CD4-positive, alpha-beta T cell treated with Interleukin-17A for 1 hour (primary cell): ENCODE measurements at places on chromosomes 2 and 18.

DNA sequence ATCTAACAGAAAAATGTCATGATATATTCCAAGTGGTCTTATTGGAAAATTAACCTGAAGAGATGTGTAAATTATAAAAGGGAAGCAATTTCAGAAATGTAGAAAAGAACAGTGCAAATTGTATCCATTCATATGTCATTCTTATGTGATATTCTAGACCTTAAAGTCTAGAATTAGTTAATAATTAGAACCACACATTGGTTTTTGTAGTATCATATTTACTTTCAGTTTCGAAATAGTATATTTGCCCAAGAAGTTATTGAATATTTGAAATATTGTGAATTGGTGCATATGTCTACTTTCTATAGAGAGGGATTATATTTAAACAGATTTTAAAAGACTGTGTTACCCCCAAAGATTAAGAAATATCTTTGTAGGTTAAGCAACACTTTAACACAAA lies 1348.6 kb upstream of the ACVR2A start:
- DNase-seq: no peak

GRCh38 chr2:138020432-138020831 lies 56.2 kb downstream of the HNMT start:
- DNase-seq: no peak

DNA sequence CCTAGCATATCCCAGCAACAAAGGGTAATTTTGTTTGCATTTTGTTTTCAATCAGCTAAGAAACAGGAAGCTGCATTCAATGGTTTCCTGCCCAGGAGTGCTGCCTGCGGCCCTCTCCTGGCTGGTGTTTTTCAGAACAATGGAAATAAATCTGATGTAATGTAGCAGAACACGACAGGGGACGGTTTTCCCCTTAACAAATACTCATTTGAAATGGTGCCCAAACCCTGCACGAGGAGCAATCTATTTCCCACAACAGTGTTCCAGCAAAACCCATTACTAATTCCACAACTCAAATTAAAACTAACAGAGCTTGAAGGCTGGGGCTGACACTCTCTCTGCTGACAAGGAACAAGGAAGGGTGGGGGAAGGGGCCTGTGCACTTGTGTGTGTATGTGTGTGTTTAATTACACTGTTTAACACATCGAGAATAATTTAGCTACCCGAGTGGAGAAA lies 8.7 kb downstream of the CAPN13 start:
- no peak for DNase-seq

GRCh38 chr2:38526195-38526594 lies 76.5 kb downstream of the HNRNPLL start:
- no peak for DNase-seq

DNA sequence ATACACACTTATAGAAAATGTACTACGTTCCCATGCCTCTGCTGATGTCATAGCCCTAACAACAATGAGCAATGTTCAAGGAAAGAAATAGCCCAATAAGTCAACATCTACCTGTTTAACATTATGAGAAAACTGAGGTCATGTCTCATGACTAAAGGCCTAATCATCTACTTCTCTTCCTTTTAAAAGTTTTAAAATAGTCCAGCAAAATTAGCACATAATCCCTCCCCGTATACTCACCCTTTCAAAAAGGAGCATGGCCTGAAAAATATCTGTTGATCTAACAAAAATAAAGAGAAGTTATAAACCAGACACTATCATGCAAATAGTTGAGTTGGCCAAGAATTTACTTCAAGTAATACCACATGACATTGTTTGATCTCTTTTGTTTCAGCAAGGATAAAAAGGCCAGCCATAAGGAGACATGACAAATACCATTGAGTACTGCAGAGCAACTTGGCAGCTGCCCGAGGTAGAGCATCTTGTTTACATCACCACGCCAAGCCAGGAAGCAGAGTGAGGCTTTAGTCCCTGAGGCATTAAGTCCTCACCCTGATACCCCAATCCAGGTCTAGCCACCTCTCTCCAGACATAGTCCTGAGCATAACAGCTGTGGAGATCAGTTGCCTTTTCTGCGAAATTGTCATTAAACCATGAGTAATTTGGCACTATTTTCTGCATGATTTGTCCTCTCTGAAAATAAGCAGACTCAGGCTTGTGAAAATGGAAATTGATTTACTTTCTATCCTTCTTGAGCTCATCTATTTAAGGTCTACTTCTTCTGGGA lies 137.4 kb upstream of the ETAA1 start:
- no peak for DNase-seq

DNA sequence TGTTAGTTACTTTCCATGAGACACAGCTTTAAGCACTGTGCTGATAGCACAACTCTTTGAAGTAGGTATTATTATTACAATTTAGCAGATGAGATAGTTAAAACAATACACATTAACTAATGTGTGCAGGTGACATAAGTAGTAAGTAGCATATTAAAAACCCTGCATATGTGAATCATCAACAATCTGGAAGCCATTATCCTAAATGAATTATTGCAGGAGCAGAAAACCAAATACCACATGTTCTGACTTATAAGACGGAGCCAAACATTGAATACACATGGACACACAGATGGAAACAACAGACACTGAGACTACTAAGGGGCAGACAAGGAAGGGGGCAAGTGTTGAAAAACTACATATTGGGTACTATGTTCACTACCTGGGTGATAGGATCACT lies 300.3 kb upstream of the GULP1 start:
- DNase-seq: no peak

DNA sequence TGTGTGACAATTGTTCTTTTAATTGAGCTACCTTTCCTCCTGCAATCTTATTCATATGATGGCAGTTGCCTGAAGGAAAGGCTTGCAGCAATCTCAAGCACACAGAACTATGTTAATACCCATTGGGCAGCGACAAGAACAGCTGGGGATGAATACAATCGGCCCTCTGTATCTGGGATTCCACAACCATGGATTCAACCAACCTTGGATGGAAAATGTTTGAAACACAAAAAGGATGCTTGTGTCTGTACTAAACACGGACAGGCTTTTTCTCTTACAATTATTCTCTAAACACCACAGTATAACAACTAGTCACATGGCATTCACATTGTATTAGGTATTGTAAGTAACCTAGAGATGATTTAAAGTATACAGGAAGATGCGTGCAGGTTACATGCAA lies 256.1 kb upstream of the SIX2 start:
- no peak for DNase-seq

DNA sequence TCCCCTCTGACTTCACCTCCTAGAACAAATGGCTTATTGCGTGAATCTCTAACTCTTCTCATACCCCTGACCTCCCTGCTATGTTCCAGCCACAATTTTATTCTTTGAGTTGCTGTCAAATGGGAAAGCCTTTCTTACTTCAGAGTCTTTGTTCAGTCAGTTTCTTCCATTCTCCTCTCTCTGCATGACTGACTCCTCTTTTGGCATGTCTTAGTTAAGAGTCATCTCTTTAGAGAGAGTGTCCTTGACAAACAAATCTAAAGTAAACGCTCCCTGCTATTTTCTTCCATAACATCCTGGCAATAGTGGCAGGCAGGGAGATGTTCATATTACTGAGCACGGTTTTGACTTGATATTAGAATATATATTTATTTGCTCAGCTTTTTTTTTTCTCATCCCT lies 170.7 kb upstream of the ERBB4 start:
- no peak for DNase-seq

GRCh38 chr2:183579686-183580085 lies 455.4 kb downstream of the NUP35 start:
- no peak for DNase-seq

DNA sequence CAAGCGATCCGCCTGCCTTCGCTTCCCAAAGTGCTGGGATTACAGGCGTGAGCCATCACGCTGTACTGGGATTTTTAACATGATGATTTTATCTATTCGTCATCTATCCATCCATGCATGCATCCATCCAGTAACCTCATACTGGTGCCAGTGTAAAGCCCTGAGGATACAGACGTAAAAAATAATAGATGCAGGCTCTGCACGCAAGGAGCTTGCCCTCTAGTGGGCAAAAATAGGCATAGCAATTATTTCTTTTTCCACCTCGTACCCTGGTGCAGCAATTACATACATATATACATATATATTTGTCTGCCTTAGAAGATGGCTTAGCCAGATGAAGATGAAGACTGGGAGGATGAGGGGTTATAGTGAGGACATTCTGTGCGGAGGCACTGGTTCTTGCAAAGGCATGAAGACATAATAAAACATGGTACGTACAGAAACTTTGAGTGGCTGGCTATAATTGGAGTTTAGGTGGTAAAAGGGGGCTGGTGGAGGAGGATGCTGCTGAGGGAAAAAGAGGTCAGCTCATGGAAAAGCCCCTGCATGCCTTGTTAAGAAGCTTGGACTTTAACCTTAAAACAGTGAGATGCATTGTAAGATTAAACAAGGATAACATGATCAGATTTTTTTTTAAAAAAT lies 19.6 kb upstream of the RPIA start:
- peak; percentile 64 for DNase-seq

GRCh38 chr18:79924814-79925731 lies 26.4 kb downstream of the SLC66A2 start:
- no peak for DNase-seq

DNA sequence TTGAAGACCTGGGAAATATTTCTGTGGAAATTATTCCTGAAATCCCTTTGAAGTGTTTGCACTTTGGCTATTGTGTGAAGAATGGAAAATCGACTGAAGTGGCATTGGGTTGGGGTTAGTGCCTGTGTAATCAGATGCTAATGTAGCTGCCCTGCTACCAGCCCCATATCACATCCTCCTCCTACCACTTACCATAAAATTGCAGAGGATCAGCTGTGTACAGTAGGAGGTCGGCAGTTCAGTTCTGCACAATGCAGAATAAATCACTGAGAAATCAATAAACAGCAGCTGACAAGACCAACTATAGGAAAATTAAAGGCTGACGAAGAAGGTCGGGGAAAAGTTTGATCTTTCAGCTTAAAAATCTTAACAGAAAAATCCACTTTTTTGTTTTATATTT lies 440.9 kb downstream of the PTPRM start:
- no peak for DNase-seq

- no peak for DNase-seq
These were observed 263.6 kb downstream of the SS18 start for GRCh38 chr18:25826823-25827222.

DNA sequence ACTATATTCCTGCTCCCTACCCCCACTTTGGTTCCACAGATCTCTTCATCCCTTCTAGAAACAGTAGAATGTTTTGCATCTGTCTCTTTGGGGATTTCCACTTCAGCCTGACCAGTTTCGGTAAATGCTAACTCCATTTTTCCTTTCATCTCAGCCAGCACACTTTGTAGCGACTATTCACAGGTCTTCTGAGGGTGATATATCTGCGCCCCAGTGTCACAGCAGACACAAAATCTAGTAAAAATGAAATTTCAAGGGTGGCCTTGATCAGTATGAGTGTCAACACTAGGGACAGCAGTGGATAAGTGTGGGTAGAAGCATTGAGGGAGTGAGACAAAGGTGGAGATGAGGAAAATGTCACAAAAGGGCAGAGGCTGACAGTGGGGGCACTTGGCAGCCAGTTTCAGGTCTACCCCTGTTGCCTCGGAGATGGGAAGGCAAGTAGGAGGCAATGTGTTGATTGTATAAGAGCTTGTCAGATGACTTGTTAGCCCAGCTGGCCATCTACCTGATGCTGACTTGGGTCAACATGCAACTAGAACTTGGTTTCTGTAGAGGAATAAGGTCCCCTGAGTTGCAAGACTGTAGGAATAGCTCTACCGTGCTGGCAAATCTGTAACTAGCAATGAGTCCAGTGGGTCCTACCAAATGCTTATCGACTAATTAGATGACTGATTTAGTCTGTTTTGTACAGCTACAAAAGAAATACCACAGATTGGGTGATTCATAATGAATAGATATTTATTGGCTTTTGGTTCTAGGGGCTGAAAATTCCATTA lies 60.7 kb downstream of the CXCR4 start:
- peak; percentile 69 for DNase-seq

- DNase-seq: no peak
These were observed 22.7 kb downstream of the MRO start for GRCh38 chr18:50797142-50797541.

DNA sequence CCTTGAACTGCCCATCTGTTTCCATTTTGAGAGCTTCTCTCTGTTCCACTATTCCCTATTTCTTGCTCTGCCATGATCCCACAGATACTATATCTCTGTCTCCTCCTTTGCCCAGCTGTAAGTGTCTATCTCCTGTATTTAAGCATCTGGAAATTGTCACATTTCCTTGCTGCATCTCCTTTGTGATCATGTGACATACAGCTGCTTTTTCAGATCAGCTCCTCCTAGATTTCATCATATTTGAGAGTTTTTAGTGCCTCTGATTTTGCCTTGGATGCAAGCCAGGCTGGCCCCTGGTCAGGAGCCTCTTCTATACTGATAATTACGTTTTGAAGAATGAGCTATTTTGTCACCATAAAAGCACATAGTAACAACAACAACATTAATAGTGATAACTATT lies 131.7 kb upstream of the TNP1 start:
- DNase-seq: no peak

GRCh38 chr2:196598846-196599245 lies 40.7 kb upstream of the CCDC150 start:
- no peak for DNase-seq

DNA sequence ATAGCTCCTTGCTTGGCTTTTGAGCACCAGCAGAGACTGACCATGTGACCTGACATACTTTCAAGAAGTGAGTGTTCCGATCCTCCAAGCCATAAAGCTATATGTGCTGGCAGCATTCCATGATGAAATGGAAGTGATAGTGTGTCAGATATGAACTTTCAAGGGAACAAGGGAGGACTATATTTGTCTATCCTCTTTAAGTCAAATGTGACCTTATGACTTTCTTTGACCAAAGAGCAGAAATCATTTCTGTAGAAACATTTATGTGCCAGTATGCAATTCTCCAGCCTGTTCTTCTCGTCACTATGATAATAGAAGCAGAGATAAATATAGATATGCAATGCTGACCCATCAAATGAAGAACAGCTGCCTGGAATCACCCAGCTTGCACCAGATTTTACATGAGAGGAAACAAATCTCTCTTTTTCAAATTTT lies 14.4 kb downstream of the HYCC2 start:
- DNase-seq: no peak

GRCh38 chr2:236337465-236338325 lies 73.5 kb upstream of the ASB18 start:
- DNase-seq: no peak

DNA sequence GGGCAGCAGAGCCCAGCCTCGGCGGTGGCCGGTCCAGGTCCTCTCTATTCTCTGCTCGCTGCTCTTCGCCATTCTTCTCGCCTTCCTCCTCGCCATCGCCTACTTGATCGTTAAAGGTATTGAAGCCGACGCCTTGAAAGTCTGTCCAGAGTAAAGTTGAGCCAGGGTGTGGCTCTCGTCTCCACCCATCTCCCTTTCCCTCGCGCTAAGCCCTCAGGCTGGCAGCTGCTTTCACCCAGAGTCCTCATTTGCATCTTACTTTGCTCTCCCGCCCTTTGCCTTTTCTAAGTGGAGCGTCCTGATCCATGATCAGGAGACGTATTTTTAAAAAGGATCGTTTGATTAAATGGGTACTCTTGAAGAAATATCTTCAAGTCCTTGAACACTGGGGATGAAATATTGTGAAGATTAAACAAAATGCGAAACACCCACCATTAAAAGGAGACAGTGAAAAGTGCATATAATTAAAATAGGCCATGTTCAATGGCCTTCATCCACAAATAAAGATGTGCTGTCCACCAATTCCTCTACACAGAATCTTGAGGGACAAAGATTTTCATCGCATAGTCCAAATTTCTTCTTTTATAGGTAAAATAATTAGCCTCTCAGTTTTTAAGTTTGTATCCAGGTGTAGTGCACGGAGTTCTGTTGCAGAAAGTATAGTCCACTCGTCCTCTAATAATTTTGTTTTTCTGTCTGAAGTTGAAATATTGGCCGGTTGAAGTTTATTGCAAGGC lies 657 bp downstream of the ARL6IP6 start:
- peak; percentile 26 for DNase-seq

GRCh38 chr18:13577091-13577697 lies 149.2 kb downstream of the FAM210A start:
- DNase-seq: peak; percentile 25
